ENCODE measurements at places on chromosomes 13 and 19. TPM values are rescaled to one million over a fixed set of nuclear protein-coding genes. Genes with fewer than 3 reads are reported as not detected.

ZNF578 gene
- total RNA-seq: 4.2 TPM

SNRPD2 gene
- total RNA-seq: 234 TPM

SLC5A5 gene
- not detected for total RNA-seq

IGSF23 gene
- not detected for total RNA-seq

ZIM2 gene
- not detected for total RNA-seq

CATSPERD gene
- total RNA-seq: not detected

Measured in placental pericyte (primary cell).